ENCODE measurements at places on chromosomes 13 and 19. TPM values are rescaled to one million over a fixed set of nuclear protein-coding genes. Genes with fewer than 3 reads are reported as not detected.

The LILRB5 gene
- not detected for polyA plus RNA-seq

The FARP1 gene
- 15.2 TPM for polyA plus RNA-seq

The PCP2 gene
- not detected for polyA plus RNA-seq

The SUCLA2 gene
- 13.6 TPM for polyA plus RNA-seq

The HPN gene
- 0.05 TPM for polyA plus RNA-seq

The KLK4 gene
- polyA plus RNA-seq, result not detected

DNA sequence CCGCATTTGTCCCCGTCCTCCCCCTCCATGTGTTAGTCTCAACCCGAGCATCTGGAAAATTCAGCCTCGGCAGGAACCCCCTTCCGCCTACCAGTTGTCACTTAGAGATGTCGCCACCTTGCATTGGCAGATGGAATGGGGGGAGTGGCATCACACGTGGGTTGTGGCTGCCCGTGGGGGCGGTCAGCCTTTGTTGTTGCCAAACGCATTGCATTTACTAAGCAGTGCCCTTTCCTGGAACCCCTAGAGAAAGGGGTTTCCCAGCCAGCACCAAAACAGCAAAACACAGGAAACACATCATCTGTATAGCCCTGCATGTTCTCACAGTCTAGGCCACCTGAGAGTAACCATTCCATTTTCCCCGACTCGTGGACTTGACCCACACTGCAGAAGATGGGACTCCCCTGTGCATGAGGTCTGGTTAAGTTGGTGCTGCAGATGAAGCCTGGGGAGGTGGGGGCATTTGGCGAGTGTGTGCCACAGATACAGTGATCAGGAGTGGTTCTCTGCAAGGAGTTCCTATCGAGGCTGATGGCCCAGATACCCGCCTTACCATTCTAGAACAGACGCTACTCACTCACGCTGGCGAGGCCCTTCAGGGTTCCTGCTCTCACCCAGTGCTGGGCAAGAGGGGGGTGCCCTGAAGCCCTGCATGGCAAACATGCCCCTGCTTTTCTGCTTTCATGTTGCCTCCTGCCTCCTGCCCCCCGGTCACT lies 38.3 kb downstream of the TMED1 start:
- no peaks in the 10 kb centered on the region for H3K4me1 ChIP-seq
- no peaks in the 10 kb centered on the region for H3K27me3 ChIP-seq
- H3K4me3 ChIP-seq, result no peak overlapping the region
- DNase-seq, result peak; percentile 48
- no peak overlapping the region for H3K27ac ChIP-seq
- peaks cover 11% of the 10 kb centered on the region for H3K36me3 ChIP-seq

DNA sequence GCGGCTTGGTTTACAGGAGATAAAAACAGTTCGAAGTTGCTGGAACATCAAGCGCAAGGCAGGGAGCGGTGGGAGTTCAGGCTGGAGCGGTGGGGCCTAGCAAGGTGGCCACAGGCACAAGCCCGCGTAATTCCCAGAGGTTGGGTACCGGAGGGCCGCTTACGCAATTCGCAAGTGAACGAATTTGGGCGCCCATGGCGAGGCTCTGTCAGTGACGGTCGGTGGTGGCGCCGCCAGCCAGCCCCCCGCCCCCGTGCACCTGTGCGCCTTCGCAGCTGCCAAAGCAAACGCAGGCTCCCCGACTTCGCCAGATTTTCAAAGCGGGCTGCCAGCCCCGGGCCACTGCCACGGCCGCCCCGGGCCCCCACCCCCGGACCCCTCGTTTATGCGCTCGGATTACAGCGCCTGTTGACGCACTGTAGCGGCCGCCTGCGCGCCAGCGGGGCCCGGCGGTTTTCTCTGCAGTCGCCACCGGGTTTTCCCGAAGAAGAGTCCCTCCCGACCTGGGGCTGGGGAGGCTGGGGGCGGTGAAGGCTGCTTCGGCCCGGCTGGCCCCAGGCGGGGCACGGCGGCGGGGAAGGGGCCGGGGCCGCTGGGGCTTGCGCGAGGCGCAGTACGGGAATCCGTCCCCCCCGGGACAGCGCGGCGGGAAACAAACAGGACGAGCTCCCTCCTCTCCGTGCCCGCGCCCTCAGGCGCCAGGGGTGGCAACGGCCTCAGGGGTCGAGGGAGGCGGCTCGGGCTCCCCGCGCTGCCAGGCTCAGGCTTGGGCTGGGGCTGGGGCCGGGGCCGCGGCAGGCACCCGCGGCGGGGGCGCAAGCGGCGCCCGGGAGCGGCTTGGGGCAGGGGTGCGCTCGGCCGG lies 709 bp downstream of the N4BP2L1 start:
- H3K4me3 ChIP-seq, result peak overlapping the region; percentile 62
- H3K4me1 ChIP-seq, result peaks cover 13% of the 10 kb centered on the region
- no peak overlapping the region for H3K27ac ChIP-seq
- H3K27me3 ChIP-seq, result no peaks in the 10 kb centered on the region
- no peaks in the 10 kb centered on the region for H3K36me3 ChIP-seq
- peak; percentile 25 for DNase-seq

DNA sequence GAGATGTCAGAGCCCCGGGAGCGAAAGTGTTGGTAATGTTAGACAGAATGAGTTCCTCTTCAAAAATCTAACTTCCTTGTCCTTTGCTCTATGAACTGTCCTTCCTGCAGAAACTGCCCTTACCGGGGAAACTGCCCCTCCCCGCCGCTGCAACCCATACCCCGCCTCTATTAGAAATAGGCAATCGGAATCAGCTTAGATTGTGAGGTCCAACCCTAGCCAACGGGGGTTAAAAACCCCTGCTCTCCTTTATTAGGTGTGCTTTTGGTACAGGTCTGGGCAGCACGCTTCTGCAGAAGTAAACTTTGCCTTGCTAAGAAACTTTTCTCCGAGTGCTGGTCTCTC lies 11.5 kb upstream of the CAPNS1 start:
- H3K4me3 ChIP-seq, result peak overlapping the region; percentile 31
- peaks cover 11% of the 10 kb centered on the region for H3K4me1 ChIP-seq
- H3K27me3 ChIP-seq, result no peaks in the 10 kb centered on the region
- H3K27ac ChIP-seq, result peak overlapping the region; percentile 62
- DNase-seq, result no peak
- peaks cover 6% of the 10 kb centered on the region for H3K36me3 ChIP-seq

DNA sequence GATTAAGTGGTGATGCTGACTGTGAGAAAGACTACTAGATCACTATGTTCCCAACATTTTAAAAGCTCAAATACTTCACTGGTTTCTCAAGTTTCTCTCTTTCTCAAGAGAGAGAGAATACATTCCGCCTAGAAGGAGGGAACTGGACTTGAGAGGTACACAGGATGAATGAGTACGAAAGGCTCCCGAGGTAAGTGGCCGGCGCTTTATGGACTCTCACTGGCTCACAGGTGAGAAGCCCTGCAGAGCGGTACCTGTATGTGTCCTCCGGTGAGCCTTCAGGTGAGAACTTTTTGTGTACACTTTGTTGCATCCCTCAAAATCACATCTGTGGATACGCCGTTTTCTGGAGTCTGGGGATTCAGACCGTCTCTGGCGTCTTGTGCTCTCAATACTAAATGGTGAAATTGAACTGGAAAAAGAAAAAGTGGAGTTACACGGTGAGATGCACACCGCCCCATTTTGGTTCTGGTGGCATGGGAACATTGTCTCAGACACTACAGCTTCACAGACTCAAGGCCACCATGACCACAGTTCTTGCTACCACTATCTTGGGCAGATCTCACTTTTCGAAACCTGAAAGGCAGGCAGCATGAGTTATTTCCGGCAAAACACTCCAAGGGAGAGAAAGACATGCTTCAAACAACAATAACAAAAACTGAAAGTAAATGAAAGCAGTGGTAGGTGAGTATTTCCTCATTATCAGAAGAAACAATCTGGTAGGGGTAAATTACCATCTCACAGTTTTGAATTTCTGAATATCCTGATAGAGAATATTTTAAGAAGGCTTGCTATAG lies 418.9 kb downstream of the KLF12 start:
- no peak overlapping the region for H3K4me3 ChIP-seq
- peaks cover 25% of the 10 kb centered on the region for H3K4me1 ChIP-seq
- no peaks in the 10 kb centered on the region for H3K27me3 ChIP-seq
- no peak overlapping the region for H3K27ac ChIP-seq
- no peak for DNase-seq
- H3K36me3 ChIP-seq, result no peaks in the 10 kb centered on the region

DNA sequence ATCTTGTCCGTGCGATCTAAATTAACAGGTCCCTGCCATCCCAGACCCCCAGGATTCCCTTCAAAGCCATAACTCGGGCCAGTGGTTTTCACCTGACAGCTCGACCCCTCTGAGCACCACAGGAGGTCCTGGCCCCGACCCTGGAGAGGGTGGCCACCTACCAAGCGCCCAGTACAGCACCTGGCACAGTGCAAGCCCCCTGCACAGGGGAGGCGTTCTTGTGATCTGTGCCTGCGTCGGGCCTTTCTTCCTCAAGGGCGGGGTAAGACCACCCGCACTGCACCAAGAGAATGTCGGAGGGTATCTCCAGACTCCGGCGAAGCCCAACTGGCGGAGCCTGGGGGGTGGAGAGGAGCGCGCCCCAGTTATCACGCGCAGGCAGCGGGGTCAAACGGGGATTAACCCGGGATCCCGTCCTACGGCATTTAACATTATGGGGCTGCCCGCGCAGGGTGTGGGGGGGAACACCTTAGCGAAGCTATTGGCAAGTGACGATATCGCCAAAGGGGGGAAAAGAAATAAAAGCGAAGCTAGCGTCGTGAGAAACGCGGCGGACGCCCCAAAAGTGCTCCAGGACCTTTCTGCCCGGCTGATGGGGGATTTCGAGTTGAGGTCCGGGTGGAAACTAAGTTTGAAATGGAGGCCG lies 1.3 kb upstream of the HNRNPL start:
- peak; percentile 19 for DNase-seq
- H3K27me3 ChIP-seq, result no peaks in the 10 kb centered on the region
- peak overlapping the region; percentile 3 for H3K4me3 ChIP-seq
- peaks cover 34% of the 10 kb centered on the region for H3K4me1 ChIP-seq

GRCh38 chr13:110258876-110259631 lies 47.9 kb downstream of the COL4A1 start:
- peak overlapping the region; percentile 77 for H3K27ac ChIP-seq
- H3K36me3 ChIP-seq, result peaks cover 2% of the 10 kb centered on the region
- H3K4me3 ChIP-seq, result no peak overlapping the region
- H3K4me1 ChIP-seq, result peaks cover 57% of the 10 kb centered on the region
- H3K27me3 ChIP-seq, result no peaks in the 10 kb centered on the region

DNA sequence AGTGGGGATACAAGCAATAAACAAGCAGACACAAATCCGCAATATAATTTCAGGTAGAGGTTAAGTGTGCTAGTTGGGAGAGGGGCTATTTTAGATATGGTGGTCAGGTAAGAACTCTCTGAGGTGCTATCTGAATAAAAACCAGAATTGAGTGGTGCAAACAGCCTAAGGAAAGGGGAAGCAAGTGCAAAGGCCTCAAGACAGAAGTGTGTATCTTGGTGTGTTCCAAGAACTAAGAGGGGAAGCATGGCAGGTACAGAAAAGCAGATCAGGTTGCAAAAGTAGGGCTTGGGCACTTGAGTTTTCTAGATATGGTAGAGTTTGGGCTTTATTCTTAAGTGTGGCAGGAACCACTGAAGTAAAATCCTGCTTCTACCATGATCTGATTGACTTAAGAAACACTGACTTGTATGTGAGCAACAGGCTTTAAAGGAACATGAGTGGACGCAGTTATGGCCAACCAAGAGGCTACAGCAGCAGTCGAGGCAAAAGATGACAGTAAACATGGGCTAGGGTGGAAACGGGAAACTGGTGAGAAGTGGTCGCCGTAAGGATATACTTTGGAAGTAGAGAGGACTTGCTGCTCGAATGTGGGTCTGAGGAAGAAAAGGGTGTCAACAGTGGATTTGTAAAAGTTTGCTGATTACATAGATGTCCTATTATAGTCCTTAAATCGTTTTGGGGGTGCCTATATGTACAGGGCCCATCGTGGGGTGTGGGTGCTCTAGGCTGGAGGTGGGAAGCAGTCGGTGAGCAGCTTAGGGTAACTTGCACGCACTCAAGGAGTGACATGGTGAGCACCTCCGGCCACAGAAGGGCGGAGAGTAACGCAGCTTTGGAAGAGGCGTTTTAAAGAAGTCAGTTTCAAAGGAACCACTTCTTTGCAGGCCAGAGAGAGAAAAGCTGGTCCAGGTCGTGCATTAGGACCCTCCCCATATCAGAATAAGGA lies 677 bp downstream of the TGDS start:
- H3K27me3 ChIP-seq, result no peaks in the 10 kb centered on the region
- H3K4me3 ChIP-seq, result peak overlapping the region; percentile 60
- peak overlapping the region; percentile 37 for H3K27ac ChIP-seq

- no peak overlapping the region for H3K4me3 ChIP-seq
- H3K27me3 ChIP-seq, result peaks cover 13% of the 10 kb centered on the region
- no peaks in the 10 kb centered on the region for H3K4me1 ChIP-seq
- no peak overlapping the region for H3K27ac ChIP-seq
These were observed 9.7 kb upstream of the ATP1A3 start for GRCh38 chr19:42003506-42004294.

- H3K36me3 ChIP-seq, result no peaks in the 10 kb centered on the region
- H3K27me3 ChIP-seq, result no peaks in the 10 kb centered on the region
- DNase-seq, result peak; percentile 59
- H3K27ac ChIP-seq, result peak overlapping the region; percentile 90
- peaks cover 61% of the 10 kb centered on the region for H3K4me1 ChIP-seq
These were observed 36.8 kb downstream of the ACTN4 start for GRCh38 chr19:38684078-38684861.

DNA sequence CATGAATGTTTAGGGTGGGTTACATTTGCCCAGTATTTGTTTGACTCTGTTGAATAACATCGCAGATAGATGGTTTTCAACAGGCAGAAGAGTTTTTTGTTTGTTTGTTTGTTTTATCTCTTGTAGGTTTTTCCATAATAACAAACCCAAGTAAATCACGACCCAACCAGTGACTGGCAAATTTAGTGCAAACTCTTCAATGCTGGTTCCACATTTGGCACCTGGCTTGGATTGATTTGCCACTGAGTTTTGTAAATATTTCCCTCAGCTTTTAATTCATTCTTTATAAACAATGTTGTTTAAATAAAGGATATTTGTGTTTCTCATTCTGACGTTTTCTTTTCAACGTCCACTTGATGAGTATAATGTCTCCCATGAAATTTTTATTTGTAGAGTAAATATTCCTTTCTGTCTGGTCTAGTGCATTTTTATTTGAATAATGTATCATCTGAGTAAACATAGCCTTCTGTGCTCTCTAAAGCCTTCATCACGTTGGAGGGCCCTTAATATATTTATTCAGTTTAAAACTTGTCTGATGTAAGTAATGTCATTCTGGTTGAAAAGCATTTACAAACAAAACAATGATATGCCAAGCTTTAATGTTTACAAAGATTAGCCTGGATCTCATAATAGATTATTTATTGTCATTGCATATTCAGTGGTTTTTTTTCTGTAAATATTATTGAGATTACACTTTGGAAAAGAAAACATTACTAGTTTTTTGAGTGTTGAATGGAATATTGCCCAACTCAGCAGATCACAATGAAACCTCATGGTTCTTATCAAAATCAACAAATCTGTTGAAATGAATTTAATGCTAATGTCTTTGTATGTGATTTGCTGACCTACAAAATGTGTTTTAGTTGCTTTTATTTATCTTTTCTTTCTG lies 90.4 kb upstream of the PEG3 start:
- no peaks in the 10 kb centered on the region for H3K36me3 ChIP-seq
- no peak overlapping the region for H3K4me3 ChIP-seq
- DNase-seq, result no peak
- H3K27me3 ChIP-seq, result no peaks in the 10 kb centered on the region

- peak; percentile 34 for DNase-seq
- H3K36me3 ChIP-seq, result no peaks in the 10 kb centered on the region
- H3K4me1 ChIP-seq, result no peaks in the 10 kb centered on the region
- H3K4me3 ChIP-seq, result no peak overlapping the region
- H3K27ac ChIP-seq, result no peak overlapping the region
These were observed 129.5 kb downstream of the CYSLTR2 start for GRCh38 chr13:48783181-48783630.
